ENCODE measurements at places on chromosomes 11 and 22. TPM values are rescaled to one million over a fixed set of nuclear protein-coding genes. Genes with fewer than 3 reads are reported as not detected.

RAG1 gene
- 0.37 TPM for total RNA-seq

GRCh38 chr11:46234311-46234710, 43.2 kb upstream of the CREB3L1 start:
- no peak for DNase-seq

GRCh38 chr11:44774731-44775130, 48.0 kb downstream of the TSPAN18 start:
- DNase-seq = no peak

SLC25A18 gene
- total RNA-seq = not detected

GRCh38 chr11:2400762-2401435, 349 bp downstream of the TSSC4 start:
- no peak for DNase-seq

- no peak for DNase-seq
Measured at GRCh38 chr11:127055236-127055635, 54.7 kb upstream of the KIRREL3 start.

- no peak for DNase-seq
Measured at GRCh38 chr11:62794201-62794775, 2.5 kb upstream of the TMEM223 start.

PATE4 gene
- total RNA-seq = not detected

DNA sequence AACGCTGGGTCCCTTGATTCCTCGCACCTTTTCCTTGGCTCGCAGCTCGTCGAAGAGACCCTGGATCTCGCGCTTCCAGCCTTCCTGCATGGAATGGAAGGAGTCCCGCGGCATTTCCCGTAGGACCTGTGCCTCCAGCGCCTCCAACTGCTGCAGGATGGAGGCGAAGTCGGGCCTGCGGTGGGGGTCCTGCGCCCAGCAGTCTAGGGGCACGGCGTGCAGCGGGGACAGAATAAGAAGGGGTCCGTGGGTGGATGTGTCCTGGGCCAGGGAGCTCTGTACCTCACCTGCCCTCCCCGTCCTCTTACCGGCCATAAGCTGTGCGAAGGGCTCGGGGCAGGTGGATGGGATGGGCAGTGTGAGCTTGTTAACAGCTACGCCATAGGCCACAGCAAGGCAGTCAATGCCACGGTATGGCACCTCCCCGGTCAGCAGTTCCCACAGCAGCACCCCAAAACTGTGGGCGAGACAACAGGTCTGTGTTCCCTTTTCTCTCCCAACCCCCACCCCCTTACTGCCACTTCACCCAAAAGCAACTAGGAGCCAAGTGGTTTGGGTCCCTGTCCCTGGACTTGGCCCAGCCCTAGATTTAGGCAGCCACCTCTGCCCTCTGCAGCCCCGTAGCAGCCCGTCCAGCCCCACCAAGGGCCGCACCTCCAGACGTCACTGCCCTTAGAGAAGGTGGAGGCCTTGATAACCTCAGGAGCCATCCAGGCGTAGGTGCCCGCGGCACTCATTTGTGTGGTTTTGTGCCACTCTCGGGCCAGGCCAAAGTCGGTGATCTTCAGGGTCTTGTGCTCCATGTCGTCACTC, 6.2 kb downstream of the MAP3K11 start:
- DNase-seq = no peak

MMP8 gene
- total RNA-seq = not detected
